Activated naive CD8-positive, alpha-beta T cell treated with anti-CD3 and anti-CD28 coated beads, Interleukin-2, amount 10 ng/mL, durations not matched to agents 7 days and 5 days (primary cell): ENCODE measurements at places on chromosomes 5 and 9. TPM values are rescaled to one million over a fixed set of nuclear protein-coding genes. Genes with fewer than 3 reads are reported as not detected.

The PCDHB10 gene
- total RNA-seq = not detected

The MEIKIN gene
- 0.55 TPM for total RNA-seq

The FBXL7 gene
- not detected for total RNA-seq

The TAF11L2 gene
- total RNA-seq = not detected

The SLC45A2 gene
- total RNA-seq = not detected

The QRFP gene
- not detected for total RNA-seq

The CMYA5 gene
- 0.22 TPM for total RNA-seq

DNA sequence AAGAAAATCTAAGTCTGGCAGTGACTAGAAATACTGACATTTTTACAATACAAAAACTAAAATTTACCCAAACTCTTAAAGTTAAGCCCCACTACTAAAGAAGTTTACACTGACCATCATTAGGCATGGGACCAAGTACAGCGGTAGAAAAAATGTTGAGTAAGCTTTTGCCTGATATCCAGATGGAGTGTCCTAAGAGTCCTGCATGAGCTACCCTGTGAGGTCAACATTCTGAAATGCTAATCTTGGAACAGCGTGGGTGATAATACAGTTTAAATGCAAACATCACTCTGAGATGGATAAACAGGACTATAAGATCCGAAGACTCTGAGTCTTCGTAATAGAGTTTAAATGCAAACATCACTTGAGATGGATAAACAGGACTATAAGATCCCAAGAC lies 189.7 kb downstream of the DCP2 start:
- no peak overlapping the region for H3K4me3 ChIP-seq
- H3K27ac ChIP-seq = no peak overlapping the region
- peaks cover 2% of the 10 kb centered on the region for H3K4me1 ChIP-seq
- peaks cover 1% of the 10 kb centered on the region for H3K36me3 ChIP-seq
- peaks cover 14% of the 10 kb centered on the region for H3K27me3 ChIP-seq

DNA sequence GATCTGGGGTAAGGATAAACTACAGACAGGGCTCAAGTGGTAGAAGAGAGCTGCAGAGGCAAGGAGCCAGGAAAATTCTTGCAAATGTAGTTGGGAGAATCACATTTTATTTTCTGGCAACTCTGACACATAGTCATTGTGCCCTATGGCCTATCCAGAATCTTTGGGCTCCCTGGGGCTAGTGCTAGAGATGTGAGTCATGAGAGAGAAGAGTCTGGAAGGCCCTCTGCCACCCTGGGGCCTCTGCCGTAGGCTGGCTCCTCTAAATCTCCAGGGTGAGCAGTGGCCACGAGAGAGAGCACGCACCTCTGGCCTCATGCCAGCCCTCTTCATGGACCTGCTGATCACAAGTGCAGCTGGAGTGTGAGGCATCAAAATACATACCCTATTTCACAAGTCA lies 74.3 kb upstream of the SSBP2 start:
- H3K36me3 ChIP-seq = peaks cover 1% of the 10 kb centered on the region
- no peak overlapping the region for H3K4me3 ChIP-seq
- H3K27ac ChIP-seq = no peak overlapping the region
- no peak for DNase-seq
- peaks cover 6% of the 10 kb centered on the region for H3K4me1 ChIP-seq
- H3K27me3 ChIP-seq = peaks cover 2% of the 10 kb centered on the region

DNA sequence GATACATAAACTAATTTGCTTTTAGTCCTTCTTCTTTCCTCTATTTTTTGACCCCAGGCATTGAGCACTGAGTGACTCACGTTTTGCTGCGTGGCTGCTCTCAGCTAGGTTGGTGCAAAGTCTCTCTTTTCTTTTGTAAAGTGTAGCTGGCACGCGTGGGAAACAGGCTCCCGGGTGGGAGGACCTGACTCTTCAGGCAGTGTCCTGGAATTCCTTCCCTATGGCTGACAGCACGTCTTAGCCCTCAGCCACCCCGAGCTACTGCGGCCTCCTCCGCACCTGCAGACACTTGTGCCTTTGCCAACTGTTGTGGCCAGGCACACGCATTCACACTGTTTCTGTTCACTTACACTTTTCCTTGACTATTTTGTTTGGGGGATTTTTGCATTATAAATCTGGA lies 877 bp upstream of the SCGB3A1 start:
- DNase-seq = no peak
- H3K4me1 ChIP-seq = peaks cover 8% of the 10 kb centered on the region
- H3K27ac ChIP-seq = peak overlapping the region; percentile 45

- no peaks in the 10 kb centered on the region for H3K36me3 ChIP-seq
- no peak for DNase-seq
- H3K27me3 ChIP-seq = peaks cover 17% of the 10 kb centered on the region
- H3K4me3 ChIP-seq = no peak overlapping the region
- no peaks in the 10 kb centered on the region for H3K4me1 ChIP-seq
- H3K27ac ChIP-seq = no peak overlapping the region
These were observed 160.3 kb downstream of the SLF1 start for GRCh38 chr5:94778732-94779131.

- H3K4me3 ChIP-seq = peak overlapping the region; percentile 95
- H3K4me1 ChIP-seq = peaks cover 12% of the 10 kb centered on the region
- peaks cover 8% of the 10 kb centered on the region for H3K27me3 ChIP-seq
- H3K36me3 ChIP-seq = peaks cover 9% of the 10 kb centered on the region
- no peak for DNase-seq
- H3K27ac ChIP-seq = peak overlapping the region; percentile 84
These were observed 710 bp downstream of the HSD17B4 start for GRCh38 chr5:119453040-119453373.

DNA sequence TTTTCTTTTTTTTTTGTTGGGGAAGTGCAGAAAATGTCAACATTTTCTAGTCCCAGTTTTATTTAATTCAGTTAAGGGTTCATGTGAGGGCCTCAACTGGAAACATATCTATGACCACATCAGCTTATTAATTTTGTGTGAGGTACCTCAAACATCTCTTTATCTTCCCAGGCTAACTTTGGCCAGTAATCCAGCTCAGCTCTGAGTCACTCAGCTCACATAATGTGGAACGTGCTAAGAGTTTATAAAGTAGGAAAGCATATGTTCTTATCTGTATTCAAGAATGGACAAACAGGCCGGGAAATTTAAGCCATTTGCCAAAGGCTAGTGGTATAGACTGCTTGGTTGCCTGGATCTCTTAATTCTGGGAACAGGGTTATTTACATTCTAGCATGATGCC lies 118.4 kb downstream of the INSYN2B start:
- no peak overlapping the region for H3K27ac ChIP-seq
- no peak for DNase-seq
- no peaks in the 10 kb centered on the region for H3K27me3 ChIP-seq
- H3K4me1 ChIP-seq = peaks cover 15% of the 10 kb centered on the region
- peaks cover 17% of the 10 kb centered on the region for H3K36me3 ChIP-seq

GRCh38 chr5:68287631-68287975 lies 72.0 kb downstream of the PIK3R1 start:
- H3K36me3 ChIP-seq = peaks cover 30% of the 10 kb centered on the region
- no peaks in the 10 kb centered on the region for H3K27me3 ChIP-seq
- H3K4me3 ChIP-seq = peak overlapping the region; percentile 96
- H3K4me1 ChIP-seq = peaks cover 72% of the 10 kb centered on the region
- no peak for DNase-seq

DNA sequence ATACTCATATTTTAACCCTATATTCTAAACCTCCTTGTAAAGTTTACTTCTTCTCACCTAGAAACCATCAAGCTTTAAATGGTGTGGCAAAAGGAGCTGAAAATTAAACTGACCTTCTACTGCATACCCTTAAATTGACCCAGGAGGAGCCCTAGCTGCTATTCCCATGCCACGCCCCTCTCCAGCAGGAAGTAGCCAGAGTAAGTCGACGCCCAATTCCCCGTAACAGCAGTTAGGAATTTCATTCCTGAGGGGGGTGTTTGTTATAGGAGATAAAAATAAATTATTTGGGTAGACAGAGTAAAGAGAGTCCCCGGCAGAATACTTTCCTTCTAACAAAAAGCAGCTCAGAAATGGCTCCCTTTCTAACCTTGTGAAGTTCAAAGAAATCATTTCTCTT lies 111.8 kb upstream of the FAM174A start:
- no peak for DNase-seq
- no peak overlapping the region for H3K4me3 ChIP-seq
- peaks cover 3% of the 10 kb centered on the region for H3K36me3 ChIP-seq
- no peaks in the 10 kb centered on the region for H3K4me1 ChIP-seq
- H3K27me3 ChIP-seq = no peaks in the 10 kb centered on the region

GRCh38 chr5:16131878-16132277 lies 47.7 kb downstream of the MARCHF11 start:
- H3K4me3 ChIP-seq = no peak overlapping the region
- no peaks in the 10 kb centered on the region for H3K4me1 ChIP-seq
- no peaks in the 10 kb centered on the region for H3K27me3 ChIP-seq
- H3K27ac ChIP-seq = no peak overlapping the region
- DNase-seq = no peak

- H3K36me3 ChIP-seq = peaks cover 13% of the 10 kb centered on the region
- no peak for DNase-seq
- H3K27me3 ChIP-seq = no peaks in the 10 kb centered on the region
- H3K27ac ChIP-seq = no peak overlapping the region
- no peak overlapping the region for H3K4me3 ChIP-seq
- peaks cover 4% of the 10 kb centered on the region for H3K4me1 ChIP-seq
These were observed 36.2 kb downstream of the SLC36A1 start for GRCh38 chr5:151483647-151484046.

GRCh38 chr5:61397238-61397637 lies 65.2 kb downstream of the ZSWIM6 start:
- H3K36me3 ChIP-seq = no peaks in the 10 kb centered on the region
- H3K27ac ChIP-seq = no peak overlapping the region
- H3K4me1 ChIP-seq = peaks cover 3% of the 10 kb centered on the region
- DNase-seq = no peak
- H3K27me3 ChIP-seq = no peaks in the 10 kb centered on the region
- H3K4me3 ChIP-seq = no peak overlapping the region

GRCh38 chr9:31030741-31031202 lies 1353.7 kb upstream of the ACO1 start:
- H3K27me3 ChIP-seq = no peaks in the 10 kb centered on the region
- no peak for DNase-seq
- no peaks in the 10 kb centered on the region for H3K36me3 ChIP-seq
- no peaks in the 10 kb centered on the region for H3K4me1 ChIP-seq
- H3K4me3 ChIP-seq = peak overlapping the region; percentile 33

GRCh38 chr5:149677731-149678130 lies 52.4 kb upstream of the PPARGC1B start:
- H3K4me3 ChIP-seq = no peak overlapping the region
- DNase-seq = no peak
- H3K36me3 ChIP-seq = no peaks in the 10 kb centered on the region
- peaks cover 17% of the 10 kb centered on the region for H3K27me3 ChIP-seq
- H3K4me1 ChIP-seq = no peaks in the 10 kb centered on the region
